T-helper 2 cell (primary cell): ENCODE measurements at places on chromosomes 12 and 14.

DNA sequence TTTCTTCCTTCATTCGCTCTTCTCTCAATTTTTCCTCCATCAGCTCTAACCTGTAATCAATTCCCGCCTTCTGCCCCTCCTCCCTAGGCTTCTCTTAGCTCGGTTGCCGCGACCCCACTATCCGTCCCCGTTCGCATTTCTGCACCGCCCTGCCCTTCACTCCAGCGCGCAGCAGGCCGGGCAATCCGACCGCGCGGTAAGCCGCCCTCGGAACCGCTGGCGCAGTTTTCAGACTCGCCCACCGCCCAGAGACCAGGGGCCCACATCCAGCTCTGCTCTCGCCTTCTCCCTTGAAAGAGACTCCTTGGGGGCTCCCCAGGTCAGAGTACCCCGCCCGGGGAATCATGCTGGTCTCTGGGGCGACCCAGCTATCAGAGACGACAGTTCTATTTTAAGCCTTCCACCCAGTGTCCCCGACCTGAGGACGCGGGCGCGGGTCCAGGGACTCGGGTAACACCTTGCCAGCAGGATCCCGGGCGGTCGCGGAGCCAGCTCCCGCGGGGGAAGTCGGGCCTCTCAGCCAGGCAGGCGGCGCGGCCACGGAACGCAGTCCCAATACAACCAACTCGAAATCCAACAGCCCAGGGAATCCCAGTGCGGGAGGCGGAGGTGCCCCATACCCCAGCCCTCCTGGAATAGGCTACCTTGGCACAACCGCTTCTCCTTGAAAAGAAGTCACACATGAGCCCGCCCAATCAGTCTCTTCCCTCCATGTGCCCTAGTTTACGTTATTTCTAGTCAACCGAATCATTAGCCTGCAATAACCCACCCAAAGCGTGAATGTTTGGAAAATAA is 5.7 kb upstream of the SLC38A4 start:
- DNase-seq, result no peak

- peak; percentile 28 for DNase-seq
Observed at GRCh38 chr14:105168496-105168978, at the start of gene JAG2. Gene JAG2 (minus strand): TSS chr14:105168776. CDS start chr14:105168420, 356 bp downstream.

- no peak for DNase-seq
Observed at GRCh38 chr12:32454866-32455265, 55.5 kb downstream of the FGD4 start.

GRCh38 chr14:23141706-23142444 is 22.8 kb upstream of the CEBPE start:
- no peak for DNase-seq

DNA sequence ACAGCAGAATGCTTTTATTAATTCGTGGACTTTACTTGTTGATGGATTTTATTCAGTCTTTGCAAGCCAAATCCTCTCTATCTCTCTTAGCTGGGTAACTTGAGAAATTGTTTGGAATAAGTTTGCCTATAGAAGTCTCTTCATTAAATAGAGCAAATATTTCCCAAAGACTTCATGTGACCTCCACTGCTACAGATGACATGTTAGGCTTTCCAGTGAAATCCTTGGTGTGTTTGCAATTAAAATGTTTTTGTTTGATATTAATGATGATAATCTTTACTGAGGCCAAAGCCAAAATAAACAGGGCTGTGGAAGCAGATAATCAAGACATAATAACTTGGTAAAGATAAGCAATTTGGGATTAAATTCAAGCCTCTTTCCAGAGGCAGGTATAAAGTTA is 4.4 kb downstream of the MYF6 start:
- no peak for DNase-seq

- no peak for DNase-seq
Observed at GRCh38 chr14:104314251-104314941, 176.0 kb downstream of the KIF26A start.

GRCh38 chr12:76586764-76587395 is 27.3 kb upstream of the OSBPL8 start:
- DNase-seq, result peak; percentile 13

DNA sequence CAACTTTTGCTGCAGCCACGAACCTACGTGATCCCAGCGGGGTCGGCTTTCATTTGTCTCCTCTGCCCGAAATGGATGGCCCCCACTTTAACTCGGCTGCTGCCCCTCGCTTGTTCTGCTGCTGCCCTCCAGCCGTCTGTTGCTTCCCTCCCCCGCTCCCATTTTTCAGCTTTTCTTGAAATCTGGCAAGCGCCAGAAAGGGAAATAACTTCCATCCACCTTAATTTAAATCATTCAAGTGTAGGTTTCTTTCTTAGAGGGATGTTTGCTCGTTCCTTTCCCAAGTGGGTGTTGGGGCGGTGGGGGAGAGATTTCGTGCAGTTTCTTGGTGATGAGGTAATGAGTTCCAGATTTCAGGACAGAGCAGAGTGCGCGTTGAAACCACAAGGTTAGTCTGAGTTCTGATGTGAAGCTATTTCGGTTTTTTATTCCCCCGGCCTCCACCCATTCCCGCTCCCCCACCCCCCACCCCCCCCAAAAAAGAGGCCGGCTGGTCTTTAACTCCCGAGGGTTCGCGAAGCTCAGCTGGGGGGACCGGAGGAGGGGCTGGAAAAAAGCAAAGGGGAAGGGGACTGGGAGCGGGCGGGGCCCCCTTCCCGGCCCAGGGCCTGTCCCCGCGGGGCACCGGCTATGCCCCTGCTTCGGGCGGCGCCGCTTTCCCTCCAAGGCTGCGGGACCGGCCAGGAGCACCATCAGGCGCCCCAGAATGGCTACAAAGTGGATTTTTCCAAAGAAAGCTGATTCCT is 2.2 kb upstream of the ZFP36L1 start:
- DNase-seq, result no peak

- no peak for DNase-seq
Observed at GRCh38 chr14:69632164-69632563, 20.8 kb downstream of the SUSD6 start.

GRCh38 chr14:95182379-95182778 is 25.1 kb upstream of the DICER1 start:
- DNase-seq, result no peak

GRCh38 chr12:2559931-2560330 is 234.8 kb upstream of the FKBP4 start:
- DNase-seq, result no peak

DNA sequence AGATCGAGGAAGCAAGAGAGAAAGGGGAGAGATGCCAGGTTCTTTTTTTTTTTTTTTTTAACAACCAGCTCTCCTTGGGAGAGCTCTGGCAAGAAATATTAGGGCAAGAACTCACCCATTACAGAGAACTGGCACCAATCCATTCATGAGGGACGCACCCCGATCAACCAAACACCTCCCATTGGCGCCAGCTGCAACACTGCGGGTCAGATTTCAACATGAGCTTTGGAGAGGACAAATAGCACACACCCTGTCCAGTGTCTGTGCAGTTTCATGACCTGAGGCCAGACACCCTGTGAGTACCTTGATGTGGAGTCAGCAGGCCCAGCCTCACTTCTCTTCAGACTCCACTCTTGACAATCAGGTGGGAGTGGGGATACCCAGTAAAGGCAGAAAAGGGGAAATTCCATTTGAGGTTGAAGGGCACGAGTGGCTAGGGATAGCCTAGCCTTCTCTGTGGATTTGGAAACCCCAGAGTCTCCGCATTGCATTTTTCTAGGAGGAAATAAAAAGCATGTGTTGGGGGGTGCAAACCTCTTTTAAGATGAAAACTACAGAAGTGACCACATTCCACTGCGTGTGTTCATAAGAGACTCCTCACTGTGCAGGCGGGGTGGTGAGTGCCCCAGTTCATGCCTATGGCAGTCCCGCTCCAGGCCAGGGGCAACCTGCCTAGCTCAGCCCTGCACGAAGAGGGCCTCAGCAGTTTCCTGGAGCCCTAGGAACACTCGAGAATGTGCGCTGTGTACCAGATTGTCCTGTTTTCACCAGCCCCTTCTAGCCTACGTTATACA is 42.4 kb upstream of the GPATCH2L start:
- DNase-seq, result no peak

- DNase-seq, result no peak
Observed at GRCh38 chr12:93315385-93315906, 62.3 kb upstream of the NUDT4 start.

DNA sequence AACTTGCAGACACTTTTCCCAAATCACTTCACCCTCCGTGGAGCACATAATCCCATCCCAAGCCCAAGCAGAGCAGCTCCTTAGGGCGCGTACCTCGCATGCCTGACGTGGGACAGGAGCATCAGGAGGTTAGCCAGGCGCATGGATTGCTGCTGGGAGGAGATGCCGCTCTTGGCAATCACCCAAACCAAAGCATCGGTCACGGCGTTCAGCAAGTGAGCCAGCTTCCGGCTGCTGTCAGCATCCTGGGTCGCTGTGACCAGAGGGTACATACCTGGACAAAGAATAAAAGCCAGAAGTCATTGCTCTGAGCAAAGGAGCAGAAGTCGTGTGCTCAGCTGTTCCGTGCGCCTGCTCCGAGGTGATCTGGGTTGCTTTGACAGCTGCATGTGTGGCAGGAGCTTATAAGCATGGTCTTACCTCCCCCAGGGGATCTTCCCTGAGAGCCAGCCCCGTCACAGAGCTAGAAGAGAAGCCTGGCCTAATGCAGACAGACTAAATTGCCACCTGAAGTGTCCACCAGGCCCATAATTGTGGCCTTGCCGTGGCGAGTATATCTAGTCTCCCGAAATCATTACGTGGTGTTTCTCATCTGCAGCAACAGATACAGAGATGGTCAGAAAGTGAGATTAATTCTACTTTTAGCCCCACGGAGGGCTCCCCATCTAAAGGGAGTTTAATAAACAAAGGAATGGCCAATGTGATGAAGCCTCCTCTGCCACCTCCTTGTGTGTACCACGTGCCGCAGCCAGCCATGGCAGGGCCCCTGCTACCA is 59.1 kb downstream of the ESR2 start:
- DNase-seq, result no peak

DNA sequence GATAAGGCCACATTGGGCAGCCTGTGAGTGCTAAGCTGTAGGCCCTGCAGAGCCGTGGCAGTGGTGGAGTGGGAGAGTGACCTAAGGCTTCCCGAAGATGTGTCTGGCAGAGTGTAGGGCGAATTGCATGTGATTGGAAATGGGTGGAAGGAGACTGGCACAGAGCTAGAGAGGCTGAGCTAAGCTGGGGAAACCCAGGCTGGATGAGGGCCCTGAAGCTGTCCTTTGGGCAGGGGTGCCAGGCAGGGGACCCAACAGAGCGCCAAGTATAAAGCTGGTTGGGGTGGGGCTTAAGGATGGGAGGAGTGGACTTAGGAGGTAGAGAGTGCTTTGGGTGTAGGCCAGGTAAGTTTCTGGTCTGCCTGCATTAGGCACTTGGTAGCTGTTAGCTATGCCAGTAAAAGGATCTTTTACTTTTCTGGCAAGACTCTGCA is 47.9 kb downstream of the WDR20 start:
- no peak for DNase-seq

GRCh38 chr14:81936348-81936747 is 402.7 kb upstream of the SEL1L start:
- no peak for DNase-seq

- DNase-seq, result no peak
Observed at GRCh38 chr14:21163871-21164291, 8.0 kb upstream of the OR5AU1 start.

GRCh38 chr12:59583003-59583712 is 12.7 kb upstream of the SLC16A7 start:
- DNase-seq, result no peak

GRCh38 chr14:75647640-75648039 is 13.0 kb downstream of the ERG28 start:
- DNase-seq, result no peak
